NCI-H510A treated with DMSO at 0.1 percent for 48 hours (cell line): ENCODE measurements at places on chromosomes 5 and 9.

GRCh38 chr5:82549263-82549662, 271.1 kb upstream of the RPS23 start:
- no peak for DNase-seq

GRCh38 chr9:101605547-101605946, 10.8 kb upstream of the PPP3R2 start:
- DNase-seq: no peak

DNA sequence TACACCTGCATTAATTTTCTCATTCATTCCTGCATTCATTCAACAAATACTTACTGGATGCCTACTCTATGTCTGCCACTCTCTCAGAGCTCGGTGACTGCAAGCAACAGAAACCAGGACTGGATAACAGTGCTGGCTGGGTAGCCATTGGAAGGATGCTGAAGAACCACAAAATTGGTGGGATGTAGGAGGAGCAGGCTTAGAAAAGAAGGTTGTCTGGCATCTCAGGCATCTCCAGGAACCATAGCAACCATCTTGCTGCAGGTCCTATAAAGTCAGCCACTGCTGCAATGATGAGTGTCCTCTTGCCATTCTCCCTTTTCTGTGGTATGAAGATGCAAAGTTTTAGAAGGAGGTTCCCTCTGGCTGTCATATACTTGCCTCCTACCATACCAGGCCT, 168.6 kb downstream of the FGF18 start:
- no peak for DNase-seq

GRCh38 chr5:83919071-83920041, 198.7 kb upstream of the HAPLN1 start:
- DNase-seq: no peak

- no peak for DNase-seq
Measured at GRCh38 chr5:85951707-85952210, 666.0 kb upstream of the COX7C start.

DNA sequence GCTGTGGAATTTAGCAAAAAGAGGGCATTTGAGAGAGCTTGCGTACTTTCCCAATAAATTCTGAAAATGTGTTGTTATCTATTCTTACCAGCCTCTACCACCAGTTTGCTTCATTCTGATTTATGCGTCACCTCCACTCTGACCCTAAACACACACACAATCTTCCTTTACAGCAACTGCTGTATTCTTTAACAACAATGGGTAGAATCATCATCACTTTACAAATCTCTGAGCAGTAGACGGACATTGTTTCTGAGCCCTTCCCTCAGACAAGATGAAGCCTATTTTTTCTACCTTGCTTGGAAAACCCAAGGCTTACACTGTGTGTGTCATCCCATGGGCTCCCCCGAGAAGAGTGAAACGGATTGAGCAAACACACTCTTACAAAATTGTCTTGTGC, 83.1 kb upstream of the RASA1 start:
- DNase-seq: no peak

GRCh38 chr9:37242089-37242488, 121.7 kb downstream of the ZCCHC7 start:
- no peak for DNase-seq

- DNase-seq: no peak
Measured at GRCh38 chr5:56447232-56447631, 214.1 kb upstream of the ANKRD55 start.

GRCh38 chr9:21852754-21853153, 50.3 kb downstream of the MTAP start:
- no peak for DNase-seq

GRCh38 chr5:41127967-41128690, 57.0 kb upstream of the MROH2B start:
- no peak for DNase-seq

DNA sequence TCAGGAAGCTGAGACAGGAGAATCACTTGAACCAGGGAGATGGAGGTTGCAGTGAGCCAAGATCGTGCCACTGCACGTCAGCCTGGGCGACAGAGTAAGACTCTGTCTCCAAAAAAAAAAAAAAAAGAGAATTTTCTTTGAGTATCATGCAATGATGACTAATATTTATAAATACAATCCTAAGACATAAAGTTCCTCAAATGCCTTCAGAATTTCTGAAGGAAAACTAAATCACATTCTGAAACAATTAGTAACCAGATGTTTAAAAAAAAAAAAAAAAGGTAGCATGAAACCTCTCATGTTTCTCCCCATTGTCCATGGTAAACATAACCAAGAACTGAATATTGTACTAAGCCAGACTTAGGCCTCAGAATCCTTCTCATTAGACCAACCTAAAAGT, 23.1 kb downstream of the MLLT3 start:
- no peak for DNase-seq

- DNase-seq: no peak
Measured at GRCh38 chr5:25993701-25994100, 1044.7 kb downstream of the CDH9 start.

GRCh38 chr5:168772316-168772961, 193.3 kb upstream of the PANK3 start:
- DNase-seq: no peak

GRCh38 chr5:177070536-177071191, 16.1 kb upstream of the FGFR4 start:
- DNase-seq: no peak

DNA sequence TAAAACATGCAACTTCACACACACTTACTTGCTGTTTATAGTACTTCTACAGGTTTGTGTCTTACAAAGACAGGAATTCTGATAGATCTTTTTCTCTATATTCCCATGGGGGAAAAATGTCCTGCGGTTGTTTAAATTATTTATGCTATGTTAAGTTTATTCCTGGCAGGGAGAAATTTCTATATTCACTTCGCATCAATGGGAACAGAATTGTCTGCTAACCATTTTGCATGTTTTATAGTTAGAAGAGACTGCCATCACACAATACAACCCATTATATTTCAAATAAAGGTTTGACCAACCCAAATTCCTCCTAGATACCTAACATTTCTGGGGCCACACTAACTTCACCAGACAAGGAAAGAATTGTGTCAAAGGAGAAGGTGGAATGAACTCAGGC, 110.0 kb upstream of the PRR16 start:
- DNase-seq: no peak

DNA sequence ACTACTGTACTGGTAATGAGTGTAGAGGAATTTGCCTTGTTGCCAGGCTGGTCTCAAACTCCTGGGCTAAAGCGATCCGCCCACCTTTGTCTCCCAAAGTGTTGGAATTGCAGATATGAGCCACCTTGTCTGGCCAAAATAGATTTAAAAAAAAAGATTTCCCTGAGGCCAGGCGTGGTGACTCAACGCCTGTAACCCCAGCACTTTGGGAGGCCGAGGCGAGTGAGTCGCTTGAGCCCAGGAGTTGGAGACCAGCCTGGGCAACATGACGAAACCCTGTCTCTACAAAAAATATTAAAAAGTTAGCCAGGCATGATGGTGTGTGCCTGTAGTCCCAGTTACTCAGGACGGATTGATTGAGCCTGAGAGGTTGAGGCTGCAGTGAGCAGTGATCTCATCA, 62.5 kb downstream of the IPO11 start:
- DNase-seq: no peak

DNA sequence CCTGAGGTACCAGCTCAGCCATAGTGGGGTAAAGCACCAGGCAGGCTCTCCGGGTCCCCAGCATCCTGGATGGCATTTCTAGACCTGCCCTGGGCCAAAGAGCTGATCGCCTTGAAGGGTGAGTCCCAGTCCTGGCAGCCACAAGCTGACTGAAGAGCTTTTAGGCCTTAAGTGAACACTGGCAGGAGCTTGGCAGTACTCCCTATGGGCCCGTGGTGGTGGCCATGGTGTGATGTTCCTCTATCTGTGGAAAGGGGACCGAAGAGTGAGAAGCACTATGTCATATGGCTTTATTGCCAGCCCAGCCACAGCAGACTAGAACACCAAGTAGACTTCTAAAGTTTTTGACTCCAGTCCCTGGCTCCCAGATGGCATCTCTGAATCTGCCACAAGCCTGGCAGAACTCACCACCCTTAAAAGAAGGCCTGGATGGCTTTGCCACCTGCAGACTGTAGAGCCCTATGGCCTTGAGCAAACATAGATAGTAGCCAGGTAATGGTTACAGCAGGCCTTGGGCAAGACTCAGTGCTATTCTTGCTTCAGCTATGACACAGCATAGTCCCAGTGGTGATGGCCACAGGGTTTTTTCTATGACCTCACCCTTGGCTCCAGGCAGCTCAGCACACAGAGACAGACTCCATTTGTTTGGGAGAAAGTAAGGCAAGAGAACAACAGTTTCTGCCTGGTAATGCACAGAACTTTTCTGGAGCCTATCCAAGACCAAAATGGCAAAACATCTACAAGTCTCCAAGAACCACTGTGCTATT, 801.5 kb upstream of the DMAC1 start:
- no peak for DNase-seq

- no peak for DNase-seq
Measured at GRCh38 chr9:107943901-107944300, 454.3 kb upstream of the KLF4 start.

DNA sequence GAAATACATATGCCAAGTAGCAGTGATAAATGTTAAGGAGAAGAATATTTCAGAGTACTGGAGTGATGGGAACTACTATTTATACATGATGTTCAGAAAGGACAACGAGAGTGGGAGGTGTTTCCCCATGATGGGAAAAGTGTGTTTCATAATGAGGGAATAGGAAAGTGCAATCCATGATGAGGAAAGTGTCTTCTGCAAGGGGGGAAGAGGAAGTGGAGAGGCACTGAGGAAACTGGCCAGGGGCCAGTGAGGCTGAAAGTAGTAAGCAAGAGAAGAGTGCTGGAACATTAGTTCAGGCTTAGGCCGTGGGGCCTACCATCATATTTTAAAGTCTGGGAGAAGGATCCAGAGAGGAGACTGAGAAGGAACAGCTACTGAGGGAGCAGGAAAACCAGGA, 327.2 kb downstream of the SLF1 start:
- no peak for DNase-seq

DNA sequence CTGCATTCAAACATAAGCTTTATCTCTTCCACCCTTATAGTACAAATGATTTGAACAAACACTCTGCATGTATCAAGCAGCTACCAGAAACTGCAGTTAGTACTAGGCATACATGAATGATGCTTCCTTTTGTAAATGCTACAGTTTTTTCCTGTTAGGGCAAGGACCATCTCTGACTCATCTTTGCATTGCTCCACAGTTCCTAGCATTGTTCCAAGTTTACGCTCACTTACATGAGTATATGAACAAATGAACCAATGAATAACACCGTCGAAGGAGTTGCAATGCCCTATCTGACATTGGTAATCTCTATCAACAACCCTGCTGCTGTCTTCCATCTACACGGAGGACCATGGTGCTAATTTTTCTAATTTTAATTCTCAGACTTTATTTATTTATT, 2.1 kb upstream of the ALDH7A1 start:
- DNase-seq: no peak

GRCh38 chr9:112858625-112859147, 32.0 kb downstream of the SLC46A2 start:
- DNase-seq: no peak

GRCh38 chr9:137147793-137148160, 8.8 kb downstream of the GRIN1 start:
- no peak for DNase-seq

GRCh38 chr9:126965541-126966428, 51.2 kb downstream of the RALGPS1 start:
- DNase-seq: peak; percentile 22

GRCh38 chr5:172235132-172235780, 41.3 kb downstream of the EFCAB9 start:
- DNase-seq: no peak

GRCh38 chr9:88682431-88682831, 147.5 kb downstream of the NXNL2 start:
- no peak for DNase-seq

GRCh38 chr5:91266184-91266705, 116.9 kb downstream of the ARRDC3 start:
- DNase-seq: no peak

GRCh38 chr5:65262649-65263059, 219.1 kb downstream of the ADAMTS6 start:
- DNase-seq: no peak

DNA sequence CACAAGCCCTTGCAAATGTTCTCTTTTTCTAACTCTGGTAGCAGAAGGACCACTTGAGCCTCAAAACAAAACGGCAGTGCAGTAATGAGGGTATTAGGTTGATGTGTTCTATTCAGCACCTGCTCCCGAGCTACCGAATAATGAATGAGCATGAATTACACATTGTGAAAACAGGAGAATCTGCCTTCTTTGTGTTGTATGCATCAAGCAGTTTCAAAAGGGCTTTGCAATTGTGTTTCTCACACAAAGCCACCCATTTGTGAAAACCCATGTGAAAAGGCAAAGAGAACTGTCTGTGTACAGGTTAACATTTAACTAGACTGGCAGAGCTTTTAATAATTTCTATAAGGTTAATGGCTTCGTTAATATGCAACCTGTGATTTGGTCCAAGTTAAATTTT, 97.8 kb downstream of the STK32A start:
- DNase-seq: peak; percentile 21

GRCh38 chr5:140042643-140043507, at the start of gene NRG2:
NRG2 (minus strand) TSS chr5:140043299.
- DNase-seq: peak; percentile 15

DNA sequence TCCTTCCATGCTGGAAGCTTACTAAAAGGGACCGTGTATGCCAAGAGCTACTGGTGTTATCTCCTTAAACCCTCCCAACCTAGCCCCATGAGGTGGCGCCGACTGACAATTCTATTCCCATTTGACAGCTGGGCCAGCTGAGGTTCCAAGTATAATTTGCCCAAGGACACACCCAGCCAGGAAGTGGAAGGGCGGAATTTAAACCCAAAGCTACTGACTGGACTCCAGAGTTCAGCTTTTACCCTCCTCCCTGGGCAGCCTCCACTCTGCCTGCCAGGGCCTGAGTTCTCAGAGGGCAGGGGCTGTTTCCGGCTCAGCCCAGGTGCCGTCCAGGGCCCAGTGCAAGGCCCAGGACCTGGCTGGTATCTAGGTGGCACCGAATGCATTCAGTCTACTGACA, 71.8 kb downstream of the C9orf50 start:
- no peak for DNase-seq

- DNase-seq: no peak
Measured at GRCh38 chr5:149731332-149731616, 1.2 kb downstream of the PPARGC1B start.

GRCh38 chr9:128218518-128219389, 15.6 kb downstream of the DNM1 start:
- no peak for DNase-seq

- DNase-seq: no peak
Measured at GRCh38 chr5:93461756-93462155, 119.3 kb downstream of the NR2F1-AS1 start.
